Activated T-helper 9 cell treated with anti-CD3 and anti-CD28 coated beads, Interleukin-2, amount 50 U/mL, for 16 hours (primary cell): ENCODE measurements at places on chromosomes 16 and 17.

GRCh38 chr16:57304169-57305061 is 19.9 kb upstream of the PLLP start:
- no peak for DNase-seq

- no peak for DNase-seq
Observed at GRCh38 chr16:23566724-23567123, 9.2 kb downstream of the UBFD1 start.

GRCh38 chr17:74646231-74646630 is 22.7 kb upstream of the CD300E start:
- DNase-seq, result no peak

DNA sequence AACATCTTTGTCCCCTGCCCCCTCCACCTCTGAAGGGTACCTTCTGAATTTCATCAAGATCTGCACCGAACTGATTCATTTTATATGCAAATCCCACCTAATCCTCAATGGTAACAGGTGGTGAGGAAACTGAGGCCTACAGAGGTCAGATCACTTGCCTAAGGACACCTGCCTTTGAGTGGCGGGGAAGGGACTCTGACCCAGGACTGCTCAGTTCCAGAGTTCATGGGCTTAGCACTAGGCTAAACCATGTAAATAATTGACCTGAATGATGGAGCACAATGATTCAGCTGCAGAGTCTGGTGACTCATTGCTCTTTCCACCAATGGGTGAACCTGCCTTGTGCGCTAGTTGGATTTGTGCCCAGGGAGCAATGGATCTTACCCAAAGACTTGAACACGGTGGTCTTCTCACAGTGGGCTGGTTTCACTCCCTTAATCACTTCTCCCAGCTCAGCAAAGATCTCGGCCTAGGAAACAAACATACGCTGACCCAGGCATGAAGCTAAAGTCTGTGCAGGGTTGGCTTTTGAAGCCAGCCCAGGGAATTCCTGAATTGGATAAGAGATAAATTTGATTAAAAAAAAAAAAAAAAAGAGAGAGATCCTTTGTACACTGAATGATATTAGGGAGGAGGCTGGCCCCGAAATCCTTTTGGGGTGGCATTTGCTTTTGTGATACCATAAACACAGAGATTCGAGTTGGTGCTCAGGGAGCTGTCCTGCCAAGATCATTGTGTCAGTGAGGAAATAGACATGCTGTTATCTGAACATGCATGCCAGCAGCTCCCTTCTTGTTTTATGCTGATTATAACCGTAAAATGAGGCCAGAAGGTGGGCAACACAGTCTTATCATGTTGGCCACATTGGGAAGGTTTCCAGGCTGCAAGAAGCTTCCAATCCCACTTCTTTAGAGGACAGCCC is 17.0 kb downstream of the CRYM start:
- no peak for DNase-seq

DNA sequence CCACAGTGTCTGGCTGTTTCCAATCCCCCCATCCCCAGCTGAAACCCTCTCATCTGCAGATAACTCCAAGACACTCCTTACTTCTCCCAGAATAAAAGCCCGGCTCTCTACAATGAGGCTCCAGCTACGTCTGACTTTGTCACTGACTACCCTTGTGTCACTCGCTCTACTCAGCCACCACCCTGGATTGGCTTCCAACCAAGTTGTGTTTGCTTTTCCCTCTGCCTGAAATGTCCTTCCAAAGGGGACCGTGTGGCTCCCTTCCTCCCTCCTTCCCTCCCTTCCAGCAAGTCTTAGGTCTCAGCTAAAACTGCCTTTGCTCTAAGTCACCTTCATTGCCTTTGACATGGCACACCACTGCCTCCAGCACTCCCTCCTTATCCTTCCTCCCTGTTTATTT is 42.8 kb downstream of the CDH1 start:
- no peak for DNase-seq

GRCh38 chr16:17312094-17312710 is 158.6 kb downstream of the XYLT1 start:
- no peak for DNase-seq

DNA sequence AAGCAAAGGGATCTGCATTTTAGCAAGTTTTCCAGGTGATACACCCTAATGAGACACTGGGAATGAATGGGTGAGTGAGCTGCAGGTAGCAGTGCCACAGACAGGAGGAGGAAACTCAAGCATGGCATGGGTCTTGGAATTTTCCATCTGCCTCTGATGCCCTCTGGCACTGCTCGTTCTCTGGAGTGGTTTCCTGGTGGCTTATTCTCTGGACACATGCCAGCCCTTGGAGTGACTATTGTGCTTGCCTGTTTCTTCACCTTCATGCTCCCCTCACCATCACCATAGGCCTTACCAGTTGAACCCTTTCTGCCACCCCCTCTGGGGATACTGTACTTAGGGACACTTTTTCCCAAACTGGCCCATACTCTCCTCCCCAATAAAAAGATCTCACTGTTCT is 1.6 kb downstream of the COASY start:
- no peak for DNase-seq

- DNase-seq, result no peak
Observed at GRCh38 chr17:1179112-1179817, 516 bp downstream of the ABR start.

DNA sequence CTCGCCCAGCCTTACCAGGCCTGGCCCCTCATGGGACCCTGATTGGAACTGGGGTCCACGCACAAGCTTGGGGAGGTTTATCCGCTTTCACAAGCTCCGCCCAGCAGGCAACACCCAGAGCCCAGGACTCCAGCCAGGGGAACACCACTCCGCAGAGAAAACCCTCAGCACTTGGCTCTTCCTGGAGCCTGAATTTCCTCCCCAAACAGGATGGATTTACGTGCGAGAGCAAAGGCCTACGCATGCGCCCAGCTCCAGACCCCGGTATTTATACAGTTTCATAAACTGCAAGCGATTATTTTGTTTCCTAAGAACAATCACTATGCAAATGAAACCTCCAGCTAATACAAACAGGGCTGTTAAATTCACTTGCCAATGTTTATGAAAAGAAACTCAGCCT is 22.8 kb downstream of the ZNF423 start:
- DNase-seq, result no peak

DNA sequence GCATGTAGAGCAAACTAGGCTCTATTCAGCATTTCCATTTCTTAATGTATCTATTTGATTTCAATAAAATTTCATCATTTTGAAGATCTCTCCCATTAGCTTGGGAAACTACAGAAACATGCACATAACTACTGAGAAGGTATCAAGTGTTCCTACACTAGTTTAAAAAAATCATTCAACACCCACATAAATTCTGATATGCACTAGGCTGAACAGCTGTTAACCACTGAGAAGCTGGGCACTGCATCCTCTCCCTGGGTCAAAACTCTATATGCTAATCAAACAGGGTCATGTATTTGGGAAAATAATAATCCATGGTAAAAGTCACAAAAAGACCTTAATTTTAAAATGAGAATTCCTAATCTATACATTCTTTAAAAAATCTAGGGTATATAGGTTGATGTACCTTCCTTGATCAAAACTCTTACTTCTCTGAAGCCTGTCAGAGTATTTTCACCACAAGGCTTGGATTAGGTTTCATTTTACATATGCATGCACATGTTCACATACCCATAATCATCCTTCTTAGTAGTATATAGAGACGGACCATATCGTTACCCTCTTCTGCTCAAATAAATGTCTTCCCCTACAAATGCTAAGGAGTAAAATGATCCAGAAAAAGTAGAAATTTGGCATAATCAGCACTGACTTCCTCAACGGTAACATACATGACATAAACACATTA is 57.2 kb downstream of the KANSL1 start:
- no peak for DNase-seq

DNA sequence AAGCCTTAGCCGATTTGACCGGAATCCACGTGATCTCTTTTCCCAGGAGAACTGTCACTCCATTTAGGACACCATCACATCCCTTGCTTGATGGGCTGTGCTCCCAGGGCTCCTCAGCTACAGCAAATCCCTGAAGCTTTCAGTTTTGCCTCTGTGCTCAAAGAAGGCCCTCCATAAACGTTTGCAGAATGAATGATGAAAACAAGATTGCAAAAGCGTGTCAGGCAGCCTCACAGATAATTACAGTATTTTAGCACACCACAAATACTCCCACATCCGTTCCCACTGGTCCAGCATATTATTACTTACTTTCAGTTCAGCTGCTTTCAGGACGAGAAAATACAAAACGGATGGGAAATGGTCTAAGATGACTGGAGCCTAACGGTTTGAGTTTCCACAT is 84.6 kb downstream of the USP31 start:
- no peak for DNase-seq

GRCh38 chr17:73316919-73317505 is 5.2 kb upstream of the CDC42EP4 start:
- no peak for DNase-seq

- DNase-seq, result no peak
Observed at GRCh38 chr17:75783069-75783783, 1.4 kb upstream of the UNK start.

DNA sequence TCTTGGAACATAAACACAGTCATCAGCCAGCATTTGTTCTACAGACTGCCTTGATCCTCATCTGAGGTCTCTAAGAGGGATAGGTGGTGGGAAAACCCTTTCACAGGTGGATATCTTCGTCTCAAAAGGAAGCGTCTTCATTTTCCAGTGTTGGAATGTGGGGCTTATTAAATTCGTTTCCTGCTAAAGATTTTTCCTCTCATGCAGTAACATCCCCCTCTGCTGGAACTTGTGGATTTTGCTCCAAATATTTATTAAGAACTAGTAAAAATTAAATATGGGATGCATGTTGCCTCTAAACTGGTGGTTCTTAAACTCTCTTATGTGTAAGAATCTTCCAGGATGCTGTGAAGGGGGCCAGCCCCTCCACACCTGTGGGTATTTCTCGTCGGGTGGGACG is 20.1 kb upstream of the MLYCD start:
- no peak for DNase-seq

- no peak for DNase-seq
Observed at GRCh38 chr17:64259426-64259825, 3.6 kb downstream of the TEX2 start.

- no peak for DNase-seq
Observed at GRCh38 chr17:14813649-14814370, 451.3 kb downstream of the PMP22 start.

DNA sequence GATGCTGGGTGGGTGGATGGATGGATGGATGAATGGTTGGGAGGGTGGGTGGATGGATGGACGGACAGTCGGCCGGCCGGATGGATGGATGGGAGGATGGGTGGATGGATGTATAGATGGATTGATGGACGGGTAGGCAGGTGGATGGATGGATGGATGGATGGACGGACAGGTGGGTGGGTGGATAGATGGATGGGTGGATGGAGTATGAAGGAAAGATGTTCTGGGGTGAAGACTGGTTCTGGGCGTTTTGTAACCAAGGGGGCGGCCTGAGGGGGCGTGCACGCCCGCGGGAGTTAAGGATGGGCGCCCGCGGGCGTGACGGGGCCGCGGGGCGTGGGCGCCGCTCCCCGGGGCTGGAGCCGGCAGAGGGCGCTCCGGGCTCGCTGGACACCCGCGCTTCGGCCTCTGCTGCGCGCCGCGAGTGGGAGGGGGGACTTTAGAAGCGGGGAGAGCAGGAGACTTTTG is at the start of gene NECAB2:
TSS of gene NECAB2 (plus strand) at position 407 of the 468 bp plus-strand sequence. CDS start 405 bp downstream, outside the sequence.
- no peak for DNase-seq

DNA sequence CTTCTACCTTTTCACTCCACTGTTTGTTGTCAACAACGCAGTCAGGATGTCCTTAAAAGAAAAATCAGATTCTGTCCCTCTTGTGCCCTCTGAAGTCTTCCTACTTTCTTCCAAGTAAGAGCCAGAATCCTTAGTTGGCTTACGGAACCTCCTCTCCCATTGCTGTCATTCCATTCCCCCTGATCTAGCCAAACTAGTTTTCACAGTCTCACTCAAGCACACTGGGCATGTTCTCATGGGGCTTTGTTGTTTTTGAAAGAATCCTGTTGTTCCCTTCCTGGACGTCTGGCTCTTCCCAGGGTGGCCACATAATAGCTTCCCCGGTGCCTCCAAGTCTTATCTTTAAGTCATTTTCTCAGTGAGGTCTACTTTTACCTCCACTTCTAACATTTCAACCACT is 158.6 kb upstream of the ELAC2 start:
- no peak for DNase-seq

DNA sequence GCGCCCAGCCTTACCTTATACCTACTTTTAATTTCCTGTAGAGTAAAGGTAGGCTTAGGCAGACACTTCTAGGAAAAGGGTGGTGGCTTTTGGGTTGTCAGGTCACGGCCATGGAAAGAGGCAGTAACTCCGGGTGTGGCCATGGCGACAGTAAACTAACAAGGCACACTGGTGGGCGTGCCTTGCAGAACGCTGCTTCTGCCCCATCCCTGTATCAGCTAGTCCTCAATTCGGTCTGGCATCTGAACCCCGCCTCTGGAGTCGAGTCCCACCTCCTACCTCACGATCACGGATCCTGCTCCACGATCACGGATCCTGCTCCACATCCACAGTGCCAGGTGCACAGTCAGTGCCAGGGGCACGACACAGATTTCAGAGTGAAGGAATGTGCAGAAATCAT is 5.6 kb downstream of the ADCY9 start:
- DNase-seq, result peak; percentile 7

DNA sequence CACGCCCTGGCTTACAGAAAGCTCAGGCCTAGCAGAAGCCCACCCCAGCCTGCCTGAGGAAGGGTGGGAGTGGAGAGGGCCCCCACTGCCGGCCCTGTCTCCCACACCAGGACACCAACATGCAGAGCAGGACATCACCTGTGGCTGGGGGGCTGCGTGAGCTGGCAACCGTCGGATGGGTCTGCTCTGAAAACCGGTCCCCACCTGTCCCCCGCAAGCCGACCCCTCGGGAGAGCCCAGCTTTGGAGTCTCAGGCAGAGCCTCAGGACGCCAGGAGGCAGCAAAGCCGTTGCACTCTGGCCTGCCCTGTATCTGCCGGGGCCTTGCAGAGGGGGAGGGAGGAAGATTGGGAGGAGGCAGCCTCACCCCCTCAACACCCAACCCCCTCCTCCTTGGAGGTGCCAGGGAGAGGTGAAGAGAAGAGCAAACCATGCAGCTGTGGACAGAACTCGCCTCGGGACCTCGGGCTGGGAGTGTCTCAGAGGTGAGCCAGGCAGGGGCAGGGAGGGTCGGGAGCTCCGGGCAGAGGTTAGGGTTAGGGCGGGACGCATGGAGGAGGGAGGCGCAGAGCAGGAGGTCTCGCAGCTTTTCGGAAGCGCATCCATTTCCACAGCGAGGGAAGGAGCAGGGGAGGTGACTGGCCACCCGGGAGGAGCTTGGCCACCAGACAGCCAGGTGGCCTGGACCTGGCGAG is 30.4 kb upstream of the ZC3H18 start:
- DNase-seq, result no peak

- DNase-seq, result peak; percentile 34
Observed at GRCh38 chr17:7177191-7177953, 1.8 kb downstream of the ASGR1 start.

- no peak for DNase-seq
Observed at GRCh38 chr17:54307351-54307750, 484.6 kb downstream of the KIF2B start.

GRCh38 chr17:61591930-61592329 is 911 bp upstream of the NACA2 start:
- DNase-seq, result no peak

DNA sequence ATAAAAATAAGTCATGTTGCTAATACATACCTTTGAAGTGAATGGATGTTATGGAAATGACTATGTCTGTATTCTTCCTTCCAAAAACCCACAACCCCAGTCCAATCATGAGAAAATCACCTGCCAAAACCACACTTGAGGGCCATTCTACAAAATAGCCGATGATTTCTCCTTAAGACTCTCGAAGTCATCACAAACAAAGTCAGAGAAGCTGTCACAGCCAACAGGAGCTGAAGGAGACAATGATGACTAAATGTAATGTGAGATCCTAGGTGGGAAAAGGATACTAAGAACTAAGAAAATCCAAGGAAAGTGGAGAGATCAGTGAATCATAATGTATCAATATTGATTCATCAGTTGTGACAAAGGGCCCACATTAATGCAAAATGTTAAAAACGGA is 432.9 kb upstream of the DYNLRB2 start:
- DNase-seq, result no peak
